ENCODE measurements at places on chromosomes 6 and 20.

GRCh38 chr20:25985597-25985996 lies 288.9 kb upstream of the ZNF337 start:
- no peak for DNase-seq

GRCh38 chr20:20566516-20566915 lies 145.9 kb downstream of the RALGAPA2 start:
- no peak for DNase-seq

DNA sequence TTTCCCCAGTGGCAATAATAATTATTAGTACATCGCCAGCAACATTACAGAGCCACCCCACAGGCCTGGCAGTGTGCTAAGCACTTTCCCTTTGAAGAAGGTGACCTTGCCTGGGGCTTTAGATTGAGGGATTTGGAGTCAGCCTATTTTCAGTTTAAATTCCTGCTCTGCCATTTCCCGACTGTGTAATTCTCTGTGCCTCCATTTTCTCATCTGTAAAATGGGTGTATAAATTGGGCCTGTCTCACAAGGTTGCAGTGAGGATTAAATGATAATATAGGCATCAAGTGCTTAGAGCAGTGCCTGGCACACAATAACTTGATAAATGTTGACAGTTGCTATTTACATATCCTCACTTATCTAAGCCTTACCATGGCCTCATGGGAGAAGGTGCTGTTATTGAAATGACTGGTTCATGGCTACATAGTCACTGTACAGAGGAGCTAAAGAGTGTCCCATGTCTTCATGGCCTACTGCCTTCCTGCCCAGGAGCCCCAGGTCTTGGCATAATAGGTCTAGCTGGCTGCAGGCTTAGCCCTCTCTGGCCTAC lies 5.1 kb upstream of the SCRT2 start:
- DNase-seq: no peak

DNA sequence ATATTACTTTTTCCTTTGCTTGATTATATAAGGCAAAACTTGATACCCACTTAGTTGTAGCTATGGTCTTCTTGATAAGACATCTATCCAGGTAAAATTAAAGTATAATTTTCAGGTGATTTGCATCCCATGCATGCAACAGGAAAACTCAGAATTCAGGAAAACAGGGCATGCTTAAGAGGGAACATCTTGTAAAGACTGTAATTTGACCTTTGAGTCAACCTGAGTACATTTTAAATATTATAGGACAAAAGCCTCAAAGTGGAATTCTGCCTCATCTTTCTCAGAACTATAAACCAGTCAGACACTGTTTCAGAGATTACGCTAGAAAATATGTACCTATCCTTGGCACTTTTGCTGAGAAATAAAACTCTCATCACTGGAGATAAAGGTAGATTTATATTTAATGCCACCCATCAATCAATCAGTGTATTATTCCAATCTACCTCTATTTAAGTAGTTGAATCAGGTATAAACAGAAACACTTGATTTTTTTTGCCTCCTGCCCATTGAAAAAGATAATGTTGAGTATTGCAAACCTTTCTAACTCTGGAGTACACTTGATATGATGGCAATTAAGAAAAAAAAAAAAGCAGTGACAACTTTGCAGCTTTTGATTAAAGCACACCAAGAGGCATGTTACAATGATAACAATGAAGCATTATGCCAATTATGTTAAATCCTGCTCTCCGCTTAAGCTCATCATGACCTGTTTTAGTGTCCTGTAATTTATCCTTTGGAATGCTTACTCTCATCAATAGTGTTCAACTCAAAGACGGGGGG lies 2.8 kb downstream of the CITED2 start:
- no peak for DNase-seq
